Stimulated activated CD8-positive, alpha-beta memory T cell treated with anti-CD3 and anti-CD28 coated beads, Interleukin-4, amount 100 ng/mL, for 48 hours (primary cell): ENCODE measurements at places on chromosomes 5 and 9.

DNA sequence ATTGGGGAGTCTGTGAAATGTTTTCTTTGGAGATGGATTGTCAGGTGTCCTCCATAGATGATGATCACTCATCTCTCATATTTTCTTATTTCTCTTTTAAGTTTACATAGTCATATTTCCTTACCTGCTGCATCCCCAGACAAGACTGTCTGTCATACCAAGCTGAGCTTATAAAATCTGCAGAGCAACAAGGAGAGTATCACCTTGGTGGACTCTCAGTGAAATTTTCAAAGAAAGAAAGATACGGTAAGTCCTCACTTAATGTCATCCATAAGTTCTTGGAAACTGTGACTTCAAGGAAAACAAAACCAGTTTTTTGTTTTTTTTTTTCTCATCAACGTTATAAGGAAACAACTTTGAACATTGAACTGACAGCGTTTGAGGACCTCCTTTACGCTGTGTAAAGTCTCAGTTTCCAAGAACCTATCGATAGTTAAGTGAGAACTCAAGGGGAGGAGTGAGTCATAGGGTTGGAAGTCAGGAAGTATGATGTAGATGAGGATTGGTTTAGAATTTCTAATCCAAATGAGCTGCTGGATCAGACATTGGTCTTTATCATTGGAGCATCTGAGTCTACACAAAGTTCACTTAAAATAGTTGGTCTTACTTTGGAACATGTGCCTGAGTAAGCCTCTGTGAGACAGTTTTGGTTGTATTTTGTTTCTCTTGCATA lies 45.5 kb downstream of the SPIN1 start:
- no peak for DNase-seq

GRCh38 chr5:36696059-36696673 lies 89.8 kb downstream of the SLC1A3 start:
- peak; percentile 58 for DNase-seq

- DNase-seq, result no peak
Measured at GRCh38 chr5:124929000-124929399, 182.6 kb upstream of the ZNF608 start.

DNA sequence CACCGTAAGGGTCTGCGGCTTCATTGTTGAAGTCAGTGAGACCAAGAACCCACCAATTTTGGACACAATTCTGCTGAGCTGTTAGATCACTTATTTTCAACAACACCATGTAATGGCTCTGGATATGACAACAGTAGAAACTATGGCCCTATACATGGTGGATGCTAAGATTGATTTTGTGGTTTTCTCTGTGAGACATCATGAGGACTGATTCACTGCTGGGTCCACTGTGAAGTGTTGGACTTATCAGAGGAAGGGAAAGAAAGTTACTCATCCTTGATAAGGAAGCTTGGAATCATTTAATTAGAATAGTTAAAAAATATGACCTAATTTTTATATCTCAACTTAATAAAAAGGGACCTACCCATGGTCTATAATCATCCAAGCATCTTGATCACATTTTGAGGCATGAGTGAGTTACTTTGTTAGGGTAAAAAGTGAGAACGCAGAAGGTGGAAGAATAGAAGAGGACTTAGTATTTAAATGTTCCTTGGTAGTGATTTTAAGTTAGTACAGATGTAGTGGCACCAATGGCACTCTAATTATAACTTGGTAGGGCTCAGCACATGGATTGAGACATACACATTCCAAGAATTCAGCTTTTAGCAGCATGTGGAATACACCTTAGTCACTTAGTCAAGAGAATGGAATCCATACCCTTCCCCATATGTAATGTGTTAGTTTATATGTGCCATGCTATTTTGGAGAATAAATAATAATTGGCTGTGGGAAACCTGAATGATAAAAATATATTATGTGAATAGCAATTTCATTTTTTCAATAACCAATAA lies 123.5 kb upstream of the CD180 start:
- DNase-seq, result no peak

- DNase-seq, result peak; percentile 62
Measured at GRCh38 chr5:154038261-154038706, 426 bp downstream of the FAM114A2 start.

- DNase-seq, result no peak
Measured at GRCh38 chr9:120689860-120690259, 24.4 kb downstream of the MEGF9 start.

DNA sequence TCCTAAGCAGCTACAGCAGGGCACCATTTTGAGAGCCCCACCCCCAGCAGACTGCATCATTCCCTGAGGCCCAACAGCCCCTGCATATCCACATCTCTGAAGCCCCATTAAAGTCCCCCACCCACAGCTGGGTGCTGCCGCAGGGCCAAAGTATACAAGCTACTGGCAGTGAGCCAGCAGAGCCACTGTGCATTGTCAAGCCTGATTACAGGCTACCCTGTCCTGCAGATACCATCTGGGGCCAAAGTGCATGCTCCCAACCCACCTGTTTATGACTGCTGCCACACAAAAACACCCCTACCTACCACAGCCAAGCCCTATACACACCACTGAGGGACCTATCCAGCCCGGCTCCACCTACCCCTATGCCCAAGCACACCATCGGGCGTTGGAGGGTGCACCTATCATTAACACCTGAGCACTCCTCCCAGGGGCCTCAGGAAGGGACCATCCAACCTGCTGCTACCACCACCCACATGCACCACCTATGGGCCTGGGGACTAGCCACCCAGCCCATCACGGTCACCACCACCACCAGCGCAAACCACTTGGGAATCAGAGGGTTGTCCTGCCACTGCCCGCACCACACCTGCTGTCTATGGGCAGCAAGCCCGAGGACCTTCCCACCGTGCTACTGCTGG lies 105.0 kb downstream of the PLPP1 start:
- DNase-seq, result no peak

GRCh38 chr9:89377411-89377810 lies 59.1 kb downstream of the SECISBP2 start:
- DNase-seq, result no peak

- DNase-seq, result no peak
Measured at GRCh38 chr5:154287136-154287535, 96.6 kb downstream of the GALNT10 start.

DNA sequence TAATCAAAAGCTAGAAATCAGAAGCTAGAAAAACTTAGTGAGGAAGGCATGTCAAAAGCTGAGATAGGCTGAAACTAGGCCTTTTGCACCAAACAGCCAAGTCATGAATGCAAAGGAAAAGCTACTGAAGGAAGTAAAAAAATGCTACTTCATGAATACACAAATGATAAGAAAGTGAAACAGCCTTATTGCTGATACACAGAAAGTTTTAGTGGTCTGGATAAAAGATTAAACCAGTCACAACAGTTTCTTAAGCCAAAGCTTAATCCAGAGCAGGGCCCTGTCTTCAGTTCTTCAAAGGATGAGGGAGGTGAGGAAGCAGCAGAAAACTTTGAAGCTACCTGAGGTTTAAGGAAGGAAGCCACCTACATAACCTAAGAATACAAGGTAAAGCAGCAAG lies 102.5 kb upstream of the SH3GL2 start:
- no peak for DNase-seq

DNA sequence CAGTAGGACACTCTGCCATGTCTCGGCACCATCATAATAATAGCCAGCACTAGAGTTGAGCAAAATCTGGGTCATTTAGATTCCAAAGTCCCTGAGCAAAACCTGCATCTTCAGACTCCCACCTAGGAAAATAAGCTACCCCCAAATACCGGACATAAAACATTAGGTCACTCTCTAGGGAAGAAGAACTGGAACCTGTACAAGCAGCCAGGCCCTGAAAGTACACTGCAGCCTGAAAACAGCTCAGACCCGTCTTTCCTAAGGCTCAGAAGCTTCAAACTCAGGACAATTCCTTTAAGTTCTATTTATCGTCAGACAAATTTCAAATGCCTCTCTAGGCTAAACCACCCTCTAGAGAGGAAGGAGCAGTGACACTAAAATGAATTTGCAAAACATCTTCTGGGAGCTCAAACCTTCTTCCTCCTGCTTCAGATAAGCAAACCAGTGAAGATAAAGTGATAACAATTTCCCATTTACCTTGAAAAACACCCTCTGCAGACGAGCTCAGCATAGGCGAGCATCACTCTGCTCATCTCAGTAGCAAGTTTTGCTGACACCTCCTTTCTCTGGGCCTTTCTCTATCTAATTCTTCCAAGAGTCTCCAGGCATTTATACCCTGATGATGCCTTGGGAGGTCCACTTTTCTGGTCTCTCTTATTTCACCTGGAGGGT lies 34.0 kb downstream of the ADAM19 start:
- DNase-seq, result no peak
